Activated CD4-positive, alpha-beta memory T cell treated with anti-CD3 and anti-CD28 coated beads, Interleukin-2, amount 10 ng/mL, durations not matched to agents 7 days and 5 days (primary cell): ENCODE measurements at places on chromosomes 4 and X. TPM values are rescaled to one million over a fixed set of nuclear protein-coding genes. Genes with fewer than 3 reads are reported as not detected.

The TMSB15C gene
- total RNA-seq: 1.9 TPM

The SLITRK2 gene
- total RNA-seq: not detected

The HSFX1 gene
- total RNA-seq: 0.50 TPM

The BOD1L1 gene
- total RNA-seq: 34.8 TPM

The FAM149A gene
- not detected for total RNA-seq

The NALF2 gene
- 0.20 TPM for total RNA-seq

DNA sequence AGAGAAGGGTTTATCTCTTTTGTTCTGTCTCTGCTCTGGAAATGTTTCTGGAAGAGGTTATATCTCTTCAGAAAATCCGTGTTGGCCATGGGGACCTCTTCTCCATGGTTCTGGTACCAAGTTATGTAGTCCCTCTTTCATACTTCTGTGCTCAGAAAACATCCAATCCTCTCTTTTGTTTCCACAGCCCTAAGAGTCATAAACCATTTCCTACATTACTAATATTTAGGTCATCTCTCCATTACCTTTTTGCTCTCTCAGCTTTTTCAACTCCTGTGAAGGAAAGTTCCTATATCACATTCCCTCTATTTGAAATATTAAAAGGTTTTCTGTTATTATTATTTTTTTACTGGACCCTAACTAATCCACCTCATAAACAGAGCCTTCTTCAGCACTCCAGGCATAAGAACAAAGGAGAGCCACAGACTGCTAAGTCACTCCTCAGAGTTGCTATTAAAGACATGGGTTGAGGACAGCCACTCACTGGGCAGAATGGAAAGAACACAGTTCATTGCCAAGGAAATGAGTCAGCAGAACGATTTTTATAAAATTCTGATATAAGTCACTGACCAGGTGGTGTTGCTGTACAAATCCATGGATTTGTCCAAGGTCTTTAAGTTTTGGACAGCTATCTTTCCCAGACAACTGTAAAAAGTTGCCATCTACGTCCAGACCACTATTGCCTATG is 122.4 kb upstream of the NPY2R start:
- no peak for DNase-seq
- no peak overlapping the region for H3K4me3 ChIP-seq
- no peaks in the 10 kb centered on the region for H3K4me1 ChIP-seq
- H3K27me3 ChIP-seq: no peaks in the 10 kb centered on the region
- H3K27ac ChIP-seq: no peak overlapping the region

GRCh38 chr4:46992338-46992737 is 1.0 kb downstream of the GABRA4 start:
- H3K4me1 ChIP-seq: peaks cover 11% of the 10 kb centered on the region
- no peaks in the 10 kb centered on the region for H3K36me3 ChIP-seq

DNA sequence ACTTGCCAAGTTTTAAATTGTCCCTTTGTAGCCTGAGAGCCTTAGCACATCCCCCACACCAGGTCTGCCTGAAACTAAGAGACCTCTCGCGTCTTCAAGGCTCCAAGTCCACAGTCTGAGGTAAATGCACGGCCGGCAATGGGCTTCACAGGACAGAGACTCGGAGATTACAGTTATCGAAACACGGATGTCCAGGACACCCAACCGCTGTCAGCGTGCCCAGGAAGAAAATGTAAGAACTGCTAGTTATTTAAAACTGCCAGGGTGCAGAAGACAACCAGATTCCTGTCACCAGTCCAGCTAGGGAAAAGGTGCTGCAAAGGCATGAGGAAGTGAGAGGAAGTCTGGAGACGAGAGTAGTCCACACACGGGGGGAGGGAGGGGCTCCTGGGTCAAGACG is 28.9 kb downstream of the ZNF827 start:
- H3K4me1 ChIP-seq: no peaks in the 10 kb centered on the region
- no peak overlapping the region for H3K4me3 ChIP-seq
- H3K27me3 ChIP-seq: no peaks in the 10 kb centered on the region
- no peak overlapping the region for H3K27ac ChIP-seq
- no peak for DNase-seq
- H3K36me3 ChIP-seq: peaks cover under 1% of the 10 kb centered on the region

GRCh38 chr4:52110171-52110570 is 59.1 kb downstream of the SPATA18 start:
- no peaks in the 10 kb centered on the region for H3K27me3 ChIP-seq
- H3K27ac ChIP-seq: no peak overlapping the region
- no peaks in the 10 kb centered on the region for H3K4me1 ChIP-seq
- no peak overlapping the region for H3K4me3 ChIP-seq
- DNase-seq: no peak
- H3K36me3 ChIP-seq: no peaks in the 10 kb centered on the region

DNA sequence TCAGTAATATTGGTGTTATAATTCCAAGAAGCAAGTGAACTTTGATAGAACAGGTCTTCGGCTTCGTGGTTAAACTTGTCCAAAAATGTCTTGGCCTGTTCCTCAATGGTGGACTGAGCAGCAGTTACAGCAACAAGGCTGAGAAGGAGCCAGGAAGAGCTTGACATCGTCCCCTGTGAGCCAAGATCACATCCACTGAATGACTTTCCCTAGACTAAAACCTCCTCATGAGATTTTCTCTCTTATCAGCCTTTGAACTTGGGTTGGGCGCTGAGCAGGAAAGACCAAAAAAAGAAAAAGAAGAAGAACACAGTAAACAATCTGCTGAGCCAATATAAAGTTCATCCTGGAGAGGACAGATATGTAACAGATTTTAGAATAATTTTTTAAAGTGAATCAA is at the start of gene ACE2:
Gene ACE2, minus strand, starts transcription at position 216 of the 400 bp plus-strand sequence. Its CDS starts 49 bp downstream, at position 167.
- no peaks in the 10 kb centered on the region for H3K36me3 ChIP-seq
- H3K4me3 ChIP-seq: no peak within 1 kb of the TSS
- no peak within 1 kb of the TSS for H3K27ac ChIP-seq

DNA sequence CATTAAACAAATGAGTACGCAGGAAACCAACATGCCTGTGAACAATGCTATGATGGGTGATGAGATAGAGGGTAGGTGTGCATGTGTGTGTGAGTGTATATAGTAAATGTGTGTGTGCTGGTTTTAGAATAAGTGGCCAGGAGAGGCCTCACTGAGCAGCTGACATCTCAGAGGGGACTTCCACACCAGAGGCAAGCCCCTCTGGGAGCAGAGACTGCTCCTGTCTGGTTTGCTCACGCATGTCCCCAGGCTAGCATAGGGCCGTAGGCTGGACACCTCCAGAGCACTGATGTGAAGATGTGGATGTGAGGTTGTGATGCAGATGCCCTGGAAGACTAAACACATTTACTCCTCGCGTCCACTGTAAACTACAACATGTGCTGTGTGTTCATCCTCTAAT is 104.5 kb downstream of the DRD5 start:
- H3K36me3 ChIP-seq: no peaks in the 10 kb centered on the region
- no peak overlapping the region for H3K4me3 ChIP-seq
- peaks cover 2% of the 10 kb centered on the region for H3K27me3 ChIP-seq

- H3K27me3 ChIP-seq: peaks cover 15% of the 10 kb centered on the region
- H3K4me1 ChIP-seq: no peaks in the 10 kb centered on the region
- no peaks in the 10 kb centered on the region for H3K36me3 ChIP-seq
These were observed 58.7 kb downstream of the RWDD4 start for GRCh38 chr4:183600189-183600685.

DNA sequence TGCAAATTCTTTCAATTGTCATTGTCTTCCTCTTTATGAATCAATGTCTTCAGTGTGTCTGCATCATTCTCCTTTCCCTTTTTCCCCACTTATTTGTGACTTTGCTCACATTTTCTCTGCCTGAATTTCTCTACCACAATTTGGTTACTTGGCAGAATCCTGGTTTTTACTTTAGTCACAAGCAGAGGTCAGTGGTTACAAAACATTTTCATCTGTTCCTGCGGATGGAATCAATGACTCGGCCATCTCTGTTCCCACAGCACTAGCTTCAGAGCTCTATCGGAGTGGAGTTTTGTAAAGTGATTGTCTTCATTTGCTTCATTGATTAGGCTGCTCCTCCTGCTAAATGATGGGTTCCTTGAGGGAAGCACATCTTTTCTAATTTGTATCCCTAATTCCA is 501.3 kb upstream of the AADAT start:
- no peak overlapping the region for H3K27ac ChIP-seq
- DNase-seq: no peak
- H3K36me3 ChIP-seq: no peaks in the 10 kb centered on the region
- no peaks in the 10 kb centered on the region for H3K27me3 ChIP-seq
- no peaks in the 10 kb centered on the region for H3K4me1 ChIP-seq

GRCh38 chr4:98546910-98547594 is 111.4 kb downstream of the TSPAN5 start:
- H3K27ac ChIP-seq: no peak overlapping the region
- peaks cover 8% of the 10 kb centered on the region for H3K4me1 ChIP-seq
- H3K4me3 ChIP-seq: no peak overlapping the region
- no peaks in the 10 kb centered on the region for H3K27me3 ChIP-seq

- no peak overlapping the region for H3K4me3 ChIP-seq
- no peak overlapping the region for H3K27ac ChIP-seq
- H3K27me3 ChIP-seq: peaks cover 9% of the 10 kb centered on the region
- no peaks in the 10 kb centered on the region for H3K36me3 ChIP-seq
- H3K4me1 ChIP-seq: no peaks in the 10 kb centered on the region
- DNase-seq: no peak
These were observed 51.1 kb downstream of the COL25A1 start for GRCh38 chr4:109251396-109251795.

DNA sequence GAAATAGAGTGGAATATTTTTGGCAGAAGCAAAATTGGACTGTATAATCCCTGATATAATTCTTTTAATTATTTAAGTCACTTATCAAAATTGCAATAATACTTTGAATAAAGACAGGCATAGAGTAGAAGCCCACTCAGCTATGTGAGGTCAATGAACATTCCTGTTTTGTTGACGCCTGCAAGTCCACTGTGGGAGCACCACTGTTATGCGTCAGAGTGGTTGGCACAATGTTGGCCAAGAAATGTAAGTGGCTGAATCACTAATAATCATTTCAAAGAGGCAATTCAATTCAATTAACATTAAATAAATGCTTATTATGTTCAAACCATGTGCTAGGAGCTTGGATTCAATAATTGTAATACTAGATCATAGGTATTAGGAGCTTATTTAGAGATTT is 221.0 kb downstream of the SPCS3 start:
- no peaks in the 10 kb centered on the region for H3K36me3 ChIP-seq
- no peak for DNase-seq
- no peak overlapping the region for H3K4me3 ChIP-seq
- no peak overlapping the region for H3K27ac ChIP-seq
- H3K27me3 ChIP-seq: no peaks in the 10 kb centered on the region

DNA sequence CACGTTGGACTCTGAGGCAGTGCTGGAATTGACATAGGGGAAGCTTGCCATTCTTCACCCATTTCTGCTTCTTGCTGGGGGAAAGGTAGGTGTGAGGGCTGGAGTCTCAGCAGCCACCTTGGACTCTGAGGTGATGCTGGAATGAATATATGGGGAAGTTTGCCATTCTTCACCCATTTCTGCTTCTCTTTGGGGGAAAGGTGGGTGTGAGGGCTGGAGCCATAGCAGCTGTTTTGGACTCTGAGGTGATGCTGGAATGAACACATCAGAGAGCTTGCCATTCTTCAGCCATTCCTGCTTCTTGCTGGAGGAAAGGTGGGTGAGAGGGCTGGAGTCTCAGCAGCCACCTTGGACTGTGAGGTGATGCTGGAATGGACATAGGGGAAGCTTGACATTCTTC is 115.1 kb downstream of the CRLF2 start:
- peaks cover 7% of the 10 kb centered on the region for H3K4me1 ChIP-seq
- no peaks in the 10 kb centered on the region for H3K27me3 ChIP-seq
- no peak overlapping the region for H3K4me3 ChIP-seq

DNA sequence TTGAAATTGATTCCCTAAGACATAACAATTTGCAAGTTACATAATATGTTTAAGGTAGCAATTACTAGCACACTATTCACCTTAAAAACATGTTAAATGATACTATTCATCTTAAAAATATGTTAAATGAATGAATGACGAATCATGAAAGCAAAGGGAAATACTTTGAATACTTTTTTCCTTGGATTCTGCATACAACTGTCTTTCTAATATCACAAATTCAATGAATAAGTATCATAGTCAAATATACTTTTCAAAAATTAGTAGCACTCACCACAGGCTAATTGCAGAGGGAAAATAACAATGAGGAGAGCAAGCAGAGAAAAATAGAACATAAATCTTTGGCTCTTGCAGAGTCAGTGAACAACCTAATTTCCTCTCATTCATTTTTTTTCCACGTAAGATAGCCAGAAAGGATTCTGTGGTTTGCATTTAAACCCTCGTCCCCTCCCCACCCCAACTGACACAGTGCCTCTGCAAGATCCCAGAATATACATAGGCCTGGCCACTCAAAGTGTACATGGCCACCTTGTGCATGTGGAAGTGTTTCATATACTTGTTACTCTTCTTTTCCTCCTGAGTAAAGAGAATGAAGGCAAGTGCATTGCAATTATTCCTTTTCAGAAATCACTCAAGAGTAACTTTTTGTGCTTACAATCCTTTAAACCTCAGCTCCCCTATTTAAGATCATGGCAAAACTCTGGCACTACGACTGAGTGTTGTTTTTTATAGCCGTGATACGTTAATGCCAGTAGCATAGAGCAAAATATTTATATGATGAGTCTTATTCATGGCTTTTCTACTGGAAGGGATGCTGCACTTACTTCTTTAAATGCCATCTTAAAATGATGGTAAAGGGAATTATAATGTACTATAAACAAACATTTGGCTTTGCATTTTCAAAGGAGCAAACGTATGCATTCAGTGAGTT is 236.4 kb downstream of the PDGFC start:
- H3K27me3 ChIP-seq: no peaks in the 10 kb centered on the region
- no peaks in the 10 kb centered on the region for H3K36me3 ChIP-seq
- no peaks in the 10 kb centered on the region for H3K4me1 ChIP-seq
- H3K4me3 ChIP-seq: no peak overlapping the region

DNA sequence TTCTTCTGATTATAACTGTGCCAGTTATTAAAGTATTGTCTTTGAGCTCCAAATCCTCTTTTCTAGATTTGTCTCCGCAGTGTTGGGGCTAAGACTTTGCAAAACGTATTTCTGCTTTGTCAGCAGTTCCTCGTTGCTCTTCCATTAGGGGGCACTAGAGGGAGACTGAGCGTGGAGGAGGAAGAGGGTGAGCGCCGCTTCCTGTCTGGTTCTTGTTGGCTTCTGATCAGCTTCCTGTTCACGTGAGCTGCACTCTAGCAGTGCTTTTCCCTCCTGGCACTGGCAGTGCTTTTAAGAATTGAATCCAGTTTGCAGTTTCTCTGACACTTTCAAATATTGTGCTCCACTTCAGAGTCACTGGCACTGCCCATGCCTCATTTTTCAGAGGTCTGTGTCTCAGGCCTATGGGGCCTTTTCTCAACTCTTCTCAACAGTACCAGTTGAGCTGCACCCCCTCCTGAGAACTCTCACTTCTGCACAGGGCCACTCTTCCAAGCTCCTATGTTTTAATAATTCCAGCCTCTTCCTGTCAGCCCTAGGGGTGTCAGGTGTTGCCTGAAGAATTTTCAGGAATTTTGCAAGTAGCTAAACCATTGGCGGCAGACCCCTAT is 54.4 kb upstream of the LCORL start:
- H3K36me3 ChIP-seq: no peaks in the 10 kb centered on the region
- H3K27ac ChIP-seq: no peak overlapping the region
- peaks cover 6% of the 10 kb centered on the region for H3K4me1 ChIP-seq
- peaks cover 12% of the 10 kb centered on the region for H3K27me3 ChIP-seq
- peak; percentile 51 for DNase-seq

GRCh38 chr4:5999830-6000365 is 18.3 kb downstream of the C4orf50 start:
- H3K27me3 ChIP-seq: peaks cover 5% of the 10 kb centered on the region
- peaks cover 21% of the 10 kb centered on the region for H3K4me1 ChIP-seq
